ENCODE measurements at places on chromosomes 11 and 22. TPM values are rescaled to one million over a fixed set of nuclear protein-coding genes. Genes with fewer than 3 reads are reported as not detected.

ST3GAL4 gene
- total RNA-seq, result 31.7 TPM

CHADL gene
- total RNA-seq, result not detected

MYH9 gene
- total RNA-seq, result 188 TPM

UPK3A gene
- total RNA-seq, result not detected

MPZL2 gene
- total RNA-seq, result 0.06 TPM

FBLN1 gene
- total RNA-seq, result 37.5 TPM

BCO2 gene
- total RNA-seq, result 1.1 TPM

BSX gene
- total RNA-seq, result not detected

TSPO gene
- total RNA-seq, result 174 TPM

CAVIN3 gene
- total RNA-seq, result 27.0 TPM

GTSE1 gene
- total RNA-seq, result 34.7 TPM

ZNRF3 gene
- total RNA-seq, result 7.0 TPM
